Naive thymus-derived CD4-positive, alpha-beta T cell (primary cell): ENCODE measurements at places on chromosomes 1 and 21.

DNA sequence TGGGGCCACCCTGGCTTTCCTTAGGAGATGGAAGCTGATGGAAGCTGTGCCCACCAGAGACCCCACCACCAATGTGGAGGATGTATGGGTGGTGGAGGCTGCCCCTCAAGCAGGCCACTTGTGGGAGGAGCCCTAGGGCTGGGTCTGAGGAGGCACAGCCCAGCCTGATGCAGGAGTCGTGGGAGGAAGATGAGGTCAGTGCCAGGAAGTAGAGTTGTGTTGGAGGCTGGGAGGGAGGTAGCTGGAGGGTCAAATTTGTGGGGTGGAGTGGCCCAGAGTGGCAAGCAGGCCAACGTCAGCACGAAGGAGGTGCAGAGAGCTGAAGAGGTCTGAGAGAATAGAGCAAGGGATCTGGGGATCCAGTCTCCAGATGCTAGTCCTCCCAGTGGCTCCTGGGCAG is 119.0 kb upstream of the USP24 start:
- no peak for DNase-seq

DNA sequence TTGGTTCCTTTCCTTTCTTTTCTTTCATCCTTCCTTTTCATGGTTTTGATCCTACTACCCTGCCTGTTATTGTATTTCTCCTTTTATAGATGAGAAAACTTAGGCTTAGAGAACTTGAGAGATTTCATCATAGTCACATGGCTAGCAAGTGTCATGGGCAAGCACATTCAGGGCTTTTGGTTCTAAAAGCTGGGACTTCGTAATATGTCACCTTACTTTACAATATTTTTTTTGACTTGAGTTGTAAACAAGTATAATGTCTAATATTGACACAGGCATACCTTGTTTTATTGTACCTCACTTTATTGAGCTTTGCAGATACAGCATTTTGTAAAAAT is 70.7 kb downstream of the MTR start:
- no peak for DNase-seq

DNA sequence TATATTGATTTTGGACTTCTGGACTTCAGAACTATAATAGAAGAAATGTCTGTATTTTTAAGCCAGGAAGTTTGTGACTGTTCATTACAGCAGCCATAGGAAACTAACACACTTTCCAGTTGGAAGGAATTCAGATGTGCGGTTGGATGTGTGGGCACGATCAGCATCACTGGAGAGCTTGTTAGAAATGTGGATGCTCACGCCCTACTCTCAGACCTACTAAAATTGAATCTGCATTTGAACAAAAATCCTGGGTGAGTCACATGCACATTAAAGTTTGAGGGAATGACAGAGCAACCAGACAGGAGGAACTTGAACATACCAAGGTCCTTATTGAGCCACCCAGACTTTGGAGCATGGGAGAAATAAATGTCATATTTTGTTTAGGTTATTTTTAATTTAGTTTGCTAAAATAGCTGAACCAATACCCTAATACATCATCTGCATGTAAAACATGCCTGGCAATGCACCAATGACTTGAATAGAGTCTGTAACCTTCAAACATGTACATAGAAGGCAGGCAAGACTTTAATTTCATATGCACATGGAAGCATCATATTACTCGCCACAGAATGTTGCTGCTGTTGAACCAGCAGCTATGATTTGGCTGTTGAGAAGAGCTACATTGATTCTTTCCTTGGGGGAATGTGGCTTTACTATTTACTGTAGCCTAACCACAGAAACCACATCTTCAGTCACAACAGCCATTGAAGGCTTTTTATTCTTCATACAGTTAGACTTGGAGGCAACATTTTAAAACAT is 346.2 kb downstream of the BARHL2 start:
- DNase-seq: no peak

- DNase-seq: no peak
These were observed 3.9 kb upstream of the P3R3URF start for GRCh38 chr1:46180082-46180616.

DNA sequence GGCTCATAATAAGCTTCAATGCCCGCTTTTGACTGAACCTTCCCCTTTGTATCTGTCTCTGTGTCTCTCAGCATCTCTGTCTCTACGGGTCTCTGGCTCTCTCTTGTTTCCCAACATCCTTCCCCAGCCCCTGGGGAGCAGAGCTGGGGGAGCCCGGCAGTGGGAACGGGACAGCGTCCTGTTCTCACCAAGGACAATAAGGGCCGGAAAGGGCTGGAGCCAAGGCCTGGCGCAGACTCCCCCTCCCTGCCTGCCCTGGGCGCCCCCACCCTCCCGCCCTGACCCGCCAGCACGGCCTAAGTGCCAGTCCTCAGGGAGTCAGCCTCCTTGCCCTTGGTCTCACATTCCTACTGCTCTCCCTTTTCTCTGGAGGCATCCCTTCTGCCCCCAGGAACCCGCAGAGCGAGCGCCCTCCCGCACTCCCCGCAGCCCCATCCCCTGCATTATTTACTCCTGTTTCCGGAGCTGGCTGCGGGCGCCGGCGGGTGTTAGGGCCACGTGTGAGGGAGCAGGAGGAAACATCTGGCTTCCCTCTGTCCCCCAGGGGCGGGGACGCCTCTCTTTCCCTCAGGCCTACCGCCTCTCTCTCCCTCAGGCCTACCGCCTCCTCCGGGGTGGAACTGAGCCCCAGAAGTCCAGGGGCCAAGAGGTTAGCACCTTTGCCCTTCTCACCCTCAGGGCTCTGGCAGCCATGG is 6.5 kb downstream of the KRTCAP2 start:
- DNase-seq: no peak

DNA sequence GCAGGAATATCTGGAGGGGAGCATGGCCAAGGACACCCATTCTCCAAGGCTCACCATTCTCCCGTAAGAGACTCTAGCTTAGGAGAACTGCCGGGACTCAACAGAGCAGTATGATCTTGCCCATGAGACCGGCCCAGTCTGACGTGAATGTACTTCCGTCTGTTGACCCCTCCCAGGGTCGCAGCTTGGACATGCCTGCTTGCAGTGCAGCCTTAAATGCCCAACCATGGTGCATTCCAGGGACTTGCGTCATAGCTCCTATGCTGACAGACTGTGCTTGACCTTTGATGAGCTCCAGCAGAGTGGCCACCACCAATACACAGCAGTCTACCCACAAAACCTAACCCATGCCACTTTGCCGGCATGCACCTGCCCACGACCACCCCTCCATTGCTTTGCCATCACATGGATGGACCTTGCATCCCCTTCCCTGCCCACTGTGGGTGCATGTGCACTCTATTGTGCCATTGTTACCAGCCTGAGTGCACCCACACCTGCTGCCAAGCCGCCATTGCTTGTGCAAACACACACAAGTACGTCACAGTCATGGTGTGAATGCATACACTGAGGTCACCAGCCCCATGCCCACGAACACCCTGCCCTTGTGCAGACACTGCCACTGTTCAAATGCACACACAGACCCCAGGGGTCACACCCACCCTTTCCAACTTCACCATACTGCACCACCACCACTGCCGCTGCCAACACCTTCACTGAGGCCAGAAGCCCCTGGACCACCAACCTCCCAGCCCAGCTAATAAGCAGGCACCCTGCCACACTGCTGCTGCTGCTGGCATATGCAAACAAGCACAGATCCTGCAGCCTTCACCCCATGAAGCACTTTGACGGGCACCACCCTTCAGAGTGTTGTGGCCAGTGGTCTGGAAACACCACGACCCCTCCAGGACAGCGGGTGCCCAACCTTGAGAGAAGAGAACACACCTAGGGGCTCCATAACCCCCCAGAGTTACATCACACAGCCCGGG is 1141.3 kb downstream of the BRINP3 start:
- DNase-seq: no peak
